H1 (cell line): ENCODE measurements at places on chromosomes 1 and 21.

- no peaks in the 10 kb centered on the region for H3K27me3 ChIP-seq
- H3K36me3 ChIP-seq, result peaks cover 50% of the 10 kb centered on the region
- DNase-seq, result no peak
These were observed 3.6 kb downstream of the AKR1A1 start for GRCh38 chr1:45554198-45554597.

GRCh38 chr1:187476671-187477070 is 647.9 kb downstream of the PLA2G4A start:
- H3K4me3 ChIP-seq, result no peak overlapping the region
- no peaks in the 10 kb centered on the region for H3K36me3 ChIP-seq
- H3K27ac ChIP-seq, result no peak overlapping the region
- H3K4me1 ChIP-seq, result peaks cover 3% of the 10 kb centered on the region; the same call in 1 of the 2 replicates

DNA sequence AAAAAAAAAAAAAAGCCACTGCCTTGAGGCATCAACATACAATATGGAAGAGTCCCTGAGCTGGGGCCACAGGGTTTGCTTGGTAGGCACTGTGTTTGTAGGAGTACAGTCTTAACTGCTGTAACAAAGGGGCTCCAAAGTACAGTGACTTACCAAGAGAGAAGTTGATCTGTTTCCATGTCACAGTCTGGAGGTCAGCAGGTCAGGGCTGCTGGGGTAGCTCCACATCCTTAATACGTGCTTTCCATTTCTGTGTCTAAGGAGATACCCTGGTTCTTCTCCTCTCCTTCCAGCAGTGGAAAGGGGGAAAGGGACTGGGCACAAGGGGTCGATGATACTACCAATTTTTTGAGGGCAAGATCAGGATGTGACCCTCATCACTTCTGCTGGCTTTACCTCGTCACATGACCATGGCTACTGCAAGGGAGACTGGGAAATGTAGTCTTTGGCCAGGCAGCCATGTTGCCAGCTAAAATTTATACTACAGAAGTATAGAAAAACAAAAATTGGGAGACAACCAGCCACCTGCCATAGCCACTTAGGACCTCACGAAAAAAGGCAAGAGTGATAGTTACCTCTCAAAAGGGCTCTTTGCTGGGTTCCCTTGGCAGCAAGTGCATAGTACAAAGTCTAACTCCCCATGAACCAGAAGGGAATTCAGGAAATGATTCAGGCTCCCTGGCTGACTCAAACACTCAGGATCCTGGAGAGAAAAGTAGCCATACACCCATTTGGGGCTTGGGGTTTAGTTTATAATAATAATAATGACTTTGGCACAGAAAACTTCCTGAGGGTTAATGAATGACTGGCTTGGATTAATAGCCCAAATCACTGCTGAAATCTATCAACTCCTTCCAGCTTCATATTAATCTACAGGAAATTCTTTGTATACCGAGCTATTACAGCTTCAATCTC is 52.7 kb upstream of the ATP5PO start:
- 0 out of 2 replicates have a peak overlapping the region, but pooled peaks have one; percentile 6 for H3K4me3 ChIP-seq
- no peak overlapping the region for H3K27ac ChIP-seq
- H3K4me1 ChIP-seq, result peaks cover 4% of the 10 kb centered on the region

GRCh38 chr1:57353654-57354053 is 70.2 kb downstream of the DAB1 start:
- no peak overlapping the region for H3K27ac ChIP-seq
- peaks cover 10% of the 10 kb centered on the region; the same call in 1 of the 2 replicates for H3K4me1 ChIP-seq
- no peak overlapping the region for H3K4me3 ChIP-seq
- H3K36me3 ChIP-seq, result no peaks in the 10 kb centered on the region
- no peaks in the 10 kb centered on the region for H3K27me3 ChIP-seq
- DNase-seq, result no peak

DNA sequence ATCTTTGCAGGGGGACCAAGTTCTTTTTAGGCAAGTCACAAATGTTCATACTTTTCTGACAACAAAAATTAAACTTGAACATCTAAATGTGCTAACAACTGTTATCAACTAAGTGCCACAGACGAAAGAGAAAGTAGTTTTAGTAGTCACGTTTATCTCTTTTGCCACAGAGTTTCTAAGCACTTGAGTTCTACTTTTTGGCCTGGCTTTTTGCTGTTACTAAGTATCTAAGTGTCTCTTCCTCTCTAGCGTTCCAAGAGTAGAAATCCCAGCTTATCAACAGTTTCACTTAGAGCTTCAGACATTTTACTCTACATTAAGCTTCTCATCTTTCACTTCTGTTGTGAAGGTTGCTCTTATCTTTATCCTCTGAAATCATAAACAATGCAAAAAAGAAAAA is 34.2 kb downstream of the GATAD2B start:
- no peak overlapping the region for H3K4me3 ChIP-seq
- no peak for DNase-seq
- H3K27ac ChIP-seq, result no peak overlapping the region
- no peaks in the 10 kb centered on the region for H3K4me1 ChIP-seq
- H3K36me3 ChIP-seq, result no peaks in the 10 kb centered on the region; the same call in 1 of the 2 replicates

GRCh38 chr1:7650801-7651200 is 120.3 kb upstream of the VAMP3 start:
- H3K4me3 ChIP-seq, result no peak overlapping the region
- no peak for DNase-seq
- no peaks in the 10 kb centered on the region for H3K36me3 ChIP-seq
- no peaks in the 10 kb centered on the region for H3K27me3 ChIP-seq
- H3K27ac ChIP-seq, result no peak overlapping the region
- peaks cover 4% of the 10 kb centered on the region; the same call in 1 of the 2 replicates for H3K4me1 ChIP-seq

DNA sequence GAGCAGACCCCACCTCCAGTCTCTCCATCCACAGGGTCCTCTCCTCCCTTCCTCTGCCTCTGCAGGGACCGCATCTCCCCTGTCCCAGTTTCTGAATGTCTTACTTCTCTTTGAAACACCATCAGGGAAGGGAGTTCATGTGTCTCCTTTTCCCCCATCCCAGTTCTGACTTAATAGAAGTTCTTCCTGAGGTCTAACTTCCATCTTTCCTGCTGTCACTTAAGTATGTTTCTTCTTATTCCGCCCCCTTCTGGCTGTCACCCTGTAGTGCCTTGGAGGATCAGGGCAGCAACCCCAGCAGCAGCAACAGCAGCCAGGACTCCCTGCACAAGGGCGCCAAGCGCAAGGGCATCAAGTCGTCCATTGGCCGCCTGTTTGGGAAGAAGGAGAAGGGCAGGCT is 29.3 kb downstream of the MYOG start:
- H3K4me3 ChIP-seq, result no peak overlapping the region
- H3K27me3 ChIP-seq, result no peaks in the 10 kb centered on the region
- DNase-seq, result no peak
- H3K27ac ChIP-seq, result no peak overlapping the region
- no peaks in the 10 kb centered on the region; the same call in 1 of the 2 replicates for H3K36me3 ChIP-seq
- peaks cover 10% of the 10 kb centered on the region for H3K4me1 ChIP-seq

GRCh38 chr1:160460214-160460642 is 59.9 kb downstream of the VANGL2 start:
- H3K27ac ChIP-seq, result no peak overlapping the region
- DNase-seq, result no peak
- H3K4me3 ChIP-seq, result no peak overlapping the region
- no peaks in the 10 kb centered on the region for H3K27me3 ChIP-seq
- H3K36me3 ChIP-seq, result no peaks in the 10 kb centered on the region
- H3K4me1 ChIP-seq, result no peaks in the 10 kb centered on the region

GRCh38 chr21:37891972-37892371 is 24.3 kb downstream of the KCNJ6 start:
- H3K4me3 ChIP-seq, result no peak overlapping the region
- H3K36me3 ChIP-seq, result no peaks in the 10 kb centered on the region
- no peak overlapping the region for H3K27ac ChIP-seq
- no peak for DNase-seq
- no peaks in the 10 kb centered on the region for H3K4me1 ChIP-seq

GRCh38 chr1:203048555-203049051 is 22.3 kb downstream of the PPFIA4 start:
- peaks cover 21% of the 10 kb centered on the region for H3K4me1 ChIP-seq
- H3K4me3 ChIP-seq, result no peak overlapping the region
- no peaks in the 10 kb centered on the region for H3K27me3 ChIP-seq
- no peak overlapping the region for H3K27ac ChIP-seq
- peak; percentile 83 for DNase-seq

DNA sequence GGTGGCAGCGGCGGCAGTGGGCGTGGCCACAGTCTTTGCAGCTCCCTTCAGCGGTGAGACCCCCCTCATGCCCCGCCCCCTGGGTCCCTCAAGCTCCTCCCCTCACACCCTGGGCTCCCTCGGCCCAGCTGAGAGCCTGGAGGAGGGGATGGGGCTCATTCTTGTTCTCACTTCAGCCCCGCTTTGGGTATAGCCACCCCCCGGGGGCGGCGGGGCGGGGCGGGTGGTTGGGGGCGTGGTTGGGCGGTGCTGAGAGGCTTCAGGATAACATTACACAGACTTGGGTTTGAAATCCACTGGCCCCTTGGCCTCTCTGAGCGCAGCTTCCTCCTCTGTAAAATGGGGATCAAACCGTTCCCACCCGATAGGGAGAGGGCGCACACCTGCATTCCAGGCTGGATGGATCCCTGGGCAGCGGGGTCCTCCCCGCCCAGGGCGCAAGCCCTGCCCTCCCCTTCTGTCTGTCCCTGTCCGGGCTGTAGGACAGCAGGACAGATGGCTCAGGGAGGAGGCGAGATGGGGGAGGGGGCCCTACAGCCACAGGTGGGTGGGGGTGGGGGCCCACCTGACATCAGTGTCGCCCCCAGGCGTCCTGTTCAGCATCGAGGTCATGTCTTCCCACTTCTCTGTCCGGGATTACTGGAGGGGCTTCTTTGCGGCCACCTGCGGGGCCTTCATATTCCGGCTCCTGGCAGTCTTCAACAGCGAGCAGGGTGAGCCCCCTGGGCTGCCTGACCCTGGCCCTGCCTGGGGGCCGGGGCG is 5.1 kb downstream of the CLCNKA start:
- peaks cover 3% of the 10 kb centered on the region for H3K4me1 ChIP-seq
- DNase-seq, result peak; percentile 87
- H3K36me3 ChIP-seq, result no peaks in the 10 kb centered on the region
- H3K27me3 ChIP-seq, result peaks cover 2% of the 10 kb centered on the region; the same call in 1 of the 2 replicates
- no peak overlapping the region for H3K27ac ChIP-seq

- no peak for DNase-seq
- H3K36me3 ChIP-seq, result 0 out of 2 replicates have a peak, but pooled peaks cover 2% of the 10 kb centered on the region
- H3K27me3 ChIP-seq, result no peaks in the 10 kb centered on the region
- H3K4me3 ChIP-seq, result no peak overlapping the region
- H3K27ac ChIP-seq, result no peak overlapping the region
These were observed 2.4 kb upstream of the MFSD2A start for GRCh38 chr1:39952359-39953110.

- H3K4me1 ChIP-seq, result peaks cover 5% of the 10 kb centered on the region; the same call in 1 of the 2 replicates
- H3K36me3 ChIP-seq, result no peaks in the 10 kb centered on the region
- no peak overlapping the region for H3K4me3 ChIP-seq
These were observed 60.8 kb upstream of the PRRC2C start for GRCh38 chr1:171424494-171424893.

GRCh38 chr1:96651517-96651916 is 70.1 kb upstream of the PTBP2 start:
- H3K4me3 ChIP-seq, result no peak overlapping the region
- H3K4me1 ChIP-seq, result no peaks in the 10 kb centered on the region
- H3K27ac ChIP-seq, result no peak overlapping the region
- DNase-seq, result no peak
- H3K27me3 ChIP-seq, result no peaks in the 10 kb centered on the region

GRCh38 chr1:193661385-193661784 is 475.0 kb upstream of the B3GALT2 start:
- H3K4me3 ChIP-seq, result no peak overlapping the region
- H3K27ac ChIP-seq, result no peak overlapping the region
- no peaks in the 10 kb centered on the region for H3K4me1 ChIP-seq
- H3K27me3 ChIP-seq, result no peaks in the 10 kb centered on the region
- no peaks in the 10 kb centered on the region for H3K36me3 ChIP-seq
- no peak for DNase-seq

DNA sequence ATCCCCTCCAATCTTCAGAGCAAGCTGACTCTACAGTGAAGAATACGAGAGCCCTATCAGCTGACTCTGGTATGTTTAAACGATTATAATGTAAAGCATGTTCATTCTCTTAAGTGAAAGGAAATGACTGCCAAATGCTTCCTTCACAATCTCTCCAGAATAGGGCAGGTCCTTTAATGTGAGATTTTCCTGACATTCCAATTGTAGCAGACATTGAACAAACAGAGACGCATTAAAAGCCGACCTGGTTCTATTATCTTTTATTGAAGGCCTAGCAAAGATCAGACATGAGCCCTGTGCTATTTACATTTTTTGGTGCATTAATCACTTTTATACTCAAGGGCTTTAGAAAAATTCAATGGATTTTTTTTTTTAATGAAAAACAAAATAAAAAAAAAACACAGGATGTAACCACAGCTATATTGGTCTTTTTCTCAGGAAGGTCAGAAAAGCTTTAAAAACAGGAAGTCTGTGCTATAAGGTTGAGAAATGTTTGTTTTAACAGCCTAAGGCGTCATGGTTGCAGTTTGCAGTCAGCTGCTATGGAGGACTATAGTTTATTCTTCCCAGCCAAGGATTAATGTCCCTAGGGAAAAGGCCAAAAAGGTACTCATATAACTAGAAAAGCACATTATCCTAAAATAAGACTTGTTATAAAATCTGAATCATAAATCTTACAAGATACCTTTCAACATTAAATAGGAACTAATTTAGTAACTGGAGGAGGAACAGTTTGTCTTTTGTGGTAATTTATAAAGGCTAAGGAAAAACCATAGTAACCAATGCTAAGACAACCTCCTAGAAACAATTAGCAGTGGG is 104.8 kb downstream of the RERE start:
- DNase-seq, result no peak
- no peaks in the 10 kb centered on the region for H3K36me3 ChIP-seq
- no peaks in the 10 kb centered on the region for H3K27me3 ChIP-seq
- H3K4me1 ChIP-seq, result peaks cover 3% of the 10 kb centered on the region; the same call in 1 of the 2 replicates

GRCh38 chr1:225944951-225945350 is 3.9 kb upstream of the LEFTY2 start:
- no peak for DNase-seq
- no peaks in the 10 kb centered on the region for H3K36me3 ChIP-seq
- H3K27ac ChIP-seq, result no peak overlapping the region
- no peaks in the 10 kb centered on the region for H3K27me3 ChIP-seq

DNA sequence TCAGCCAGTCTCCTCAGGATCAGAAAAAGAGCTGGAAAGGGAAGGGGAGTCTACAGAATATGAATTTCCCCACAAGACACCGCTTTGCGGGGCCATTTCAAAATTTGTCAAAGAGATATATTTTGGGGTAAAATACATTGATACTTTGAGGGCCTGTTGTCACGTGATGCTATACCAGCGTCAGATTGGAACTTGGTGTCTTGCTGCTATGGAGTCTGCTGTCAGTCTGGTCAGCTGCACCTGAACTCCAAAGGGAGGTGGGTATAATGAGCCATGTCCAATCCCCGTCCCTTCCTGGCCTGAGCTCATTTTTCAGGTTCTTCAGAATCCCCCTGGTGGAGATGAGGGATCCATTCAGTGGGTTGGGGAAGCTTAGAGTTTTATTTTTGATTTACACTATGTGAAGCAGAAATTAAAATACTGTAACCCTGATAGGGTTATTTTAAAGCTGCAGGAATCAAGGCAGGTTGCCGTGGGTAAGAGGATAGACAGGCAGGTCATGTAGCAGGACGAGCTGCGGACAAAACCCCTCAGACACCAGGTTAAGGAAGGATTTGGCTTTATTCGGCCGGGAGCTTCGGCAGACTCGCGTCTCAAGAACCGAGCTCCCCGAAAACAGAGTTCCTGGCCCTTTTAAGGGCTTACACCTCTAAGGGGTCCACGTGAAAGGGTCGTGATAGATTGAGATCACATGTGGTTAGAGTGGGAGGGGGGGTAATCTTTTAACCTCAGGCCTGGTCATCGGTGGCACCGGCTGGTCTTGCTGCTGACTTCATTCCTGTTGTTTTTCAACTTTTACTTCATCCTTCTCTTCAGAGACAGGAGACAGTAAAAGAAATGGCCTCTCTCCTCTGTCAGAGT is 2.2 kb upstream of the POFUT2 start:
- no peak overlapping the region for H3K4me3 ChIP-seq
- H3K27ac ChIP-seq, result no peak overlapping the region
- no peaks in the 10 kb centered on the region for H3K4me1 ChIP-seq
- DNase-seq, result no peak
- peaks cover 10% of the 10 kb centered on the region for H3K36me3 ChIP-seq

- H3K4me1 ChIP-seq, result no peaks in the 10 kb centered on the region
- H3K27me3 ChIP-seq, result no peaks in the 10 kb centered on the region
These were observed 67.4 kb upstream of the DMRTA2 start for GRCh38 chr1:50490640-50491039.
